CD8-positive, alpha-beta memory T cell (primary cell): ENCODE measurements at places on chromosomes 7 and 10. TPM values are rescaled to one million over a fixed set of nuclear protein-coding genes. Genes with fewer than 3 reads are reported as not detected.

- no peak for DNase-seq
Measured at GRCh38 chr7:17590221-17590620, 291.8 kb downstream of the AHR start.

DNA sequence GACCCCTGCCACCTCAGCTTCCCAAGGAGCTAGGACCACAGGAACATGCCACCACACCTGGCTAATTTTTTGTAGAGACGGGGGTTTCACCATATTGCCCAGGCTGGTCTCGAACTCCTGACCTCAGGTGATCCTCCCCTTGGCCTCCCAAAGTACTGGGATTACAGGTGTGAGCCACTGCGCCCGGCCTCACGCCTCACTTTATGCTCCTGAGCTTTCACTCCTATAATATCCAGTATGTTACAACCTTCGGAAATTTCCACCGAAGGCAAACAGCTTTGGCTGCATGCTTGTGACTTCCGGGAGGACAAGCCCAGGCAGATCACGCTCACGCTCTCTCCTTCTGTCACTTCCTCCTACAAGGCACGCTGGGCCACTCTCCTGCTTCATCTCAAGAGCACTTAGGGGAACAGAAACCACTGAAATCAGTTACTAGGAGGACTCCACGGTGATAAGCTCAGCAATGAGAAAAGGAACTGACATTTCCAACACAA is 4.4 kb upstream of the MAD1L1 start:
- DNase-seq: no peak

DNA sequence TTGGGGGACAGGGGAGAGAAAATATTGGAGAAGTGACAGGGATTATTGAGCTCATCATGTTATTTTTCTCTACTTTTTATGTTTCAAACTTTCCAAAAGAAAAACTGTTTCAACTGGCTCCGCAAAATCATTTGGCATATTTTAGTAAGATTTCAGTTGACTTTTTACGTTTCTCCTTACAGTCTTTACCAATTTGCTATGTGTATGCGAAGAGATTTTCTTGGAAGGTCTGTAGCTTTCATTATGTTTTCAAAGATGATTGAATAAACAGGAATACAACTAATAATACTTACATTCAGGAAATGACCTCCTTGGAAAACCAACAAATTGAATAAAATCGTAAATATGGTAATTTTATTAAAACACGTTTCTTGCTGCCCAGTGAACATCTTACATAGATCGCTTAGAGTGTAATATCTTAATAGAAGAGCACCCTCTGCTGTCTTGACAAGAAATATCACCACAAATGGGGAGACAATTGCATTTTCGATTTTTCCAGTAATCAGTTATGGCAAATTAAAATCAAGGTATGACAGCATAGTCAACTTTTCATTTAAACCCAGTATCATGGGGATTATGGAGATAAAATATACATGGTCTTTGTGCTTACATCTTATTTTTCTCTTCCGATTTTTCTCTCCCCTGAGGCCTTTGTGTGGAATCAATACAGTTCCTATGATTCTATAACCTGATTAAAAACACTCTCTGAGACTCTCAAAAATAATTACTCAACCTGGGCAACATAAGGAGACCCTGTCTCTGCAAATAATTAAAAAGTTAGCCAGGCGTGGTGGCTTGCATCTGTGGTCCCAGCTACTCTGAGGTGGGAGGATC is 43.1 kb downstream of the MBL2 start:
- no peak for DNase-seq

DNA sequence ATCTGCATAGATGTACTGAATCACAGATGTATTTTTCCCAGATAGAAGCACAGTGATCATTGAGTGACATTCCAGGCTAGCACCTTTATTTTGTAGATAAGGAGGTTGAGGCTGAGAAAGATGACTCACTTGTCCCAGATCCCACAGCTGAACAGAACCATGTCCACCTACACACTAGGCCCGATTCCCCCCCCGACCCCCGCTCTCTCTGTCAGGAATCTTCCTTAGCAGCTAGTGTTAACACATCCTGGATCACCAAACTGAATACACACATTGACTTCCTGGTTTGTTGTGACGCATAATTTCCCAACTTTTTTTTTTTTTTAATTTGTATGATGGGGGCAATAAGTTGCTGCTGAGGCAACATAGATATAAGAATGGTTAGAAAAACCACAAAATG is 5.2 kb downstream of the SFMBT2 start:
- DNase-seq: no peak

DNA sequence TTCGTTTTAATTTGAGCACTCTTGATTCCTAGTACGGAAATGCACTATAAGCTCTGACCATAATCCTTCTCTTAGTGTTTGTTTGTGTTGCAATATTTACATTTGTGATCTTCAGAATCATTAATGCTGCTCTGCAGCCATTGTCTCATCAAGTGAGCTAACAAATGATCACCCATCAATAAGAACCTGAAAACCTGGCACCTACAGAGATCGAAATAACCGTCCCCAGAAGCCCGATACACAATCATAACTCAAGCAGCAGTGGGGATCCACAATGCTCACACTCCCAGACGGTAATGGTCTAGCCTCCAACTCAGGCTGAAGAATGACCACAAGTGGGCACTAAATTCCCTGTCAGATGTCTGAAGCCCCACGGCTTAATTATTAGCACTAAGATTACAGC is 156.0 kb upstream of the NFE2L3 start:
- no peak for DNase-seq

- DNase-seq: no peak
Measured at GRCh38 chr10:20105931-20106330, 289.7 kb downstream of the PLXDC2 start.

DNA sequence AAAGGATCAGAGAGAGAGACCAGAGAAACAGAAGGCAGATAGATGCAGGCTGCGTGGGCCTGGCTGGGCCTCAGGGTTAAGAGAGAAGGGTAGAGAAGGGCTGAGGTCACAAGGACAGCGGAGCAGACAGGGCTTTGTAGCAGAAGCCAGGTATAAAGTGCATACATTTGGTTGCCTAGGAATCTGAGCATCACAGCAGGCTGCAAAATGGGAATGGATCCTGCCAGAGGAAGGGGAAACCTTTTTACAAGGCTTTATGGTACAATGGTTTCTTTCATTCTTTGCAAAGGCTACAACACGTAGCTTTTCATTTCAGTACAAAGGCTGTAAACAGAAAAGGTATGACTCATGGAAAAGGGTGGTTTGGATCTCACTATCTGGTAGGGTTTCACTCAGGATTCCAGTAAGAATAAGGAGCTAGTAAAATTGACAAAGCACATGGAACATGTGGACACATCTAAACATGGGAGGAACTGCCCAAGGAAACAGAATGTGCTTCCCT is 275.1 kb downstream of the DOCK4 start:
- no peak for DNase-seq

GRCh38 chr10:34710391-34710751 is 104.7 kb downstream of the PARD3 start:
- no peak for DNase-seq

Gene OR2A1
- polyA plus RNA-seq: not detected

Gene SH2B2
- 1.5 TPM for polyA plus RNA-seq
